ENCODE measurements at places on chromosomes 4 and X. TPM values are rescaled to one million over a fixed set of nuclear protein-coding genes. Genes with fewer than 3 reads are reported as not detected.

SMIM31 gene
- total RNA-seq, result not detected

GPC3 gene
- total RNA-seq, result not detected

MCF2 gene
- not detected for total RNA-seq

ABCG2 gene
- 1.7 TPM for total RNA-seq

PACRGL gene
- total RNA-seq, result 26.7 TPM

DMP1 gene
- total RNA-seq, result not detected

MAGEC3 gene
- 0.09 TPM for total RNA-seq

GPRIN3 gene
- total RNA-seq, result 3.2 TPM

UNC5C gene
- total RNA-seq, result under 0.01 TPM

PCSK1N gene
- not detected for total RNA-seq

PRKG2 gene
- total RNA-seq, result 0.09 TPM

CXorf49 gene
- total RNA-seq, result not detected

ARHGAP36 gene
- total RNA-seq, result 0.09 TPM

CC2D2A gene
- 7.2 TPM for total RNA-seq

GAB1 gene
- total RNA-seq, result 9.4 TPM

GIMD1 gene
- not detected for total RNA-seq

SLC38A5 gene
- total RNA-seq, result 69.0 TPM

ING2 gene
- total RNA-seq, result 7.6 TPM

ZNF630 gene
- 0.54 TPM for total RNA-seq
